ENCODE measurements at places on chromosomes 1 and 21. TPM values are rescaled to one million over a fixed set of nuclear protein-coding genes. Genes with fewer than 3 reads are reported as not detected.
A peak's percentile ranks its signal among the peaks of the same experiment; 100 is the strongest.

GRCh38 chr1:36740446-36740845 lies 257.7 kb upstream of the CSF3R start:
- no peak for DNase-seq

- DNase-seq, result no peak
Observed at GRCh38 chr1:117664314-117664713, 58.5 kb downstream of the TENT5C start.

- no peak for DNase-seq
Observed at GRCh38 chr1:62358665-62359373, 39.6 kb upstream of the KANK4 start.

GRCh38 chr1:36807262-36807661 lies 227.1 kb downstream of the GRIK3 start:
- DNase-seq, result no peak

- DNase-seq, result no peak
Observed at GRCh38 chr1:223650465-223650864, 15.0 kb downstream of the CAPN8 start.

DNA sequence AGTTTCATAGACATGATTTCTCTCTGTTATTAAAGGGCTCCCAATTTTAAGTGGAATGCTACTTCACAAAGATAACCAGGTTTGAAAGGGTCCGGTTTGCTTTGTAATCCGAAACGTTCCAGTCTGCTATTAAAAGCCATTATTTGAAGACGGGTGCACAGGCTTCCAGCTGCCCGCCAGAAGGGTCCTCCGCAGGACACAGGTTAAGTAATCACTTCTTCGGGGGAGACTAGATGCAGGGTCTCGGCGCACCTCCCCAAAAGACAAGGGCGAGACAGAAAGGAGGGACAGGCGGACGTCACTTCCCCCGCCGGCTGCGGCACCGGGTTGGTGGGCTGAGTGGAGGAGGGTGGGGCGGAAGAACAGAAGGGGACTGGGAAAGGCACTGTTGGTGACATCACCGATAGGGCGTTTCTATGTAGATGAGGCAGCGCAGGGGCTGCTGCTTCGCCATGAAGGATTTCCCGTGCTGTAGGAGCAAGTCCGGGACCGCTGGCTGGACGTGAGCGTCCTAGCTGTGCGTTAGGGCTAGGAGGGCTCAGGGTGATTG lies 8.9 kb downstream of the RNU1-2 start:
- DNase-seq, result peak; percentile 100

- DNase-seq, result no peak
Observed at GRCh38 chr1:212774584-212774983, 17.0 kb downstream of the NSL1 start.

DNA sequence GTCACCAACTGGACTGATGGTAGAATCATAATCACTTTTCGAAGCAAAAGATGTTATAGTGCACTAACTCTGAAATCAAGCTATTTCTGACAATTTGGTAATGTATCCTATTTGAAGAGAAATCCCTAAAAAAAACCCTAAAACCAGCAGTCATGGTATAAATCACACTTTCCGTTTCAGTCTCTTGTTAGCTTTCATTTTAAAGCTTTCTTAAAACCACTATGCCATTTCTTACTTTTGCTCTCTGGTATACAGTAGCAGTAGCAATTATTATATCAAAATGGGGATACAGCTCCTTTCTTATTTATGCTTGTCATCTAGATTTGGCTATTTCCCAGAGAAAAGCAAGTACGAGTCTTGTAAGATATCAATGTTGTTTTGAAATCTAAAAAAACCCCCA lies 323.3 kb downstream of the KCTD3 start:
- no peak for DNase-seq

DNA sequence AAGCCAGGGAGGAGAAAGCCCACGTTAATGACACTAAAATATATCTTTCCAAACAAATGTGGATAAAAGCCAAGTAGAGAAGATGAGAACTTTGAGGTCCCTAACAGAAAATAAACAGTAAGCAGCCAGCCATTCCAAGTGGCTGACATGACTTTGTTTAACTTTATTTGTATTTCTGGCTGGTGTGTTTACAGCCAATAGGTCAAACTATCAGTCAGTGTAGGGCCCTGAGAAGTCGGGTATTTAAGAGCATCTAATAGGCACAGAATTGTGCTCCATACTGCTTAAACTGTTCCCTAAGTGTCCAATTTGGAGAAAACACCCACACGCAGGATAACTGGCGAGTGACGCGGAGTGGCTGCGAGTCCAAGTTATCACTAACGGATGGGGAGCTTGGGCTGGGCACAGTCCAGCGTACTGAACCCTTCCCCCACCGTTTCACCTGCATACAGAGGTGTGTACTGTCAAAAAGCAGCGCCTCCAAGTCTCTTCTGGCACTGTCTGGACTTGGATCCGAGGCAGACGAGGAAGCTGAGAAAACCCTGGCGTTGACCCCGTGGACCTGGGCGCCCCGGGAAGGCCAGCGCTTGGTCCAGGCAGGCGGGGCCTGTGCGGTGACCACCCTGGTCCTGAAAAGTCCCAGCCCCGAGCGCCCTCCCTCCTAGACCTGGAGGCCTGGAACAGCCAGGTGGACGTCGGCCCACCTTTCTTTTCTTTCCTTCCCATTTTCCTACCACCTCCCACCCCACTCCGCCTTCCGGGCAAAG lies 662 bp upstream of the LGALS8 start:
- DNase-seq, result peak; percentile 73

DNA sequence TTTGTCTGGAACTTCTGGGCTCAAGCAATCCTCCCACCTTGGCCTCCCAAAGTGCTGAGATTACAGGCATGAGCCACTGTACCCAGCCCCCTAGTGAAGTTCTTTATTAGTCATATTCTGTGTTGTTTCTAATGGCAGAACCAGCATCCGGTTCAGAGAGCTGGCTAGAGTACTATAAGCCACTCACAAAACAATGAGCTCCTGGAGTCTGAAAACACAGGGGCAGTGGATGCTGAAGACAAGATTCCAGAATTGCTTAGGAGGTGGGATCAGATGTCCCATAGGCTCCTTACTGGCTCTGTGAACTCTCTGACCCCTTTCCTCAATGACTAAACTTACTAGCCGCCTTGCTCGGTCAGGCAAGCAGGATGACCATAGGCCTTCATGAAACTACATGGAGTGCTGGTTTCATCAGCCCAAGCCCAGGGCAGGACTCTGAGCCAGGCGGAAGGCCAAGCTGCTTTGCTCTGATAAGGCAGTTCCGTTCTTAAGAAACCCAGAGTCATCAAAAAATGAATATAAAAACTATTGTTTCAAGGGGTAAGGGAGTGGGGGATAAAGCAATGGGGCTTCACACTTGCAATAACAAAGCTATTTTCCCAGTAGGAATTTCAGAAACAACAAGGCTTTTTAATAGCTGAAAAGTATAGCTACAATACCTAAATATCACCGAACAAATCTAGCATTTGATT lies 8.1 kb downstream of the MTHFR start:
- DNase-seq, result peak; percentile 5

DNA sequence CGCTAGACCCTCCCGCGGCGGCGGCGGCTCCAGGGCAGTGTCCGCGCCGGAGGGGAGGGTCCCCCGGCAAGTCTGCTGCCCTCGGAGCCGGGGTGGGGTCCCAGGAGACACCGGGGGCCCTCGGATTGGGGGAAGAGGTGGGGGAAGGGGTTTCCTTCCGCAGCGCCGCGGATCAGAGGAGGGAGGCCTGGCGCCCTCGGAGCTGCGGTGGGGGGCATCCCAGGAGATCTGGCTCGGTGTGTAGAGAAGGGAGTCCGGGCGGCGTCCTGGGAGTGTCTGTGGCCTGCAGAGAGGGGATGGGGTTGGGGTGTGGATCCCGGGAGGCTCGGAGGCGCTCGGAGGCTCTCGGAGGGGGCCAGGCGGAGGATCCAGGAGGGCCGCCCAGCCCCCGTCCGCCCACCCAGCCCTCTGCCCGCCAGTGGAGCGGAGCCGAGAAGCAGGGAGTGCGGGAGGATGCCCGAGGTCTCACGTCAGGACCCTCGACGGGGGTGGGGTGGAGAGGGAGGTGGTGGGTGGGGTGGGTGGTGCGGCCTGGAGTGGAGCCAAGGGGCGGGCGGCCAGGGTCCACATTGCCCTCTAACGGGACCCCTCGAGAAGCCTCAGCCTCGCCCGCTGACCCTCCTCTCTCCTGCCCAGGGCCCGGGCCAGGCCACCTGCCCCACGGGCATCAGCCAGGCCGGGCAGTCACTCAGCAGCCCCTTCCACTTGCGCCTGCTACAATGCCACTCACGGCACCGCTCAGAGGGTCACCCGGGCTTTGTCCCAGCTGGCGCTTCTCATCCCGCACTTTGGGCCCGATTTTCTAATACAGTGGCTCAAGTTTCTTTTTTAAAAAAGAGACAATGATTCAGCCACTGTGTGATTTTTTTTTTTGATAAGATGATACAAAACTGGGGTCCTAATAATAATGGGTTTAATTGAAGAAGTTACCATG lies 60.2 kb upstream of the ARHGEF16 start:
- no peak for DNase-seq

- no peak for DNase-seq
Observed at GRCh38 chr1:39189592-39190041, 14.9 kb upstream of the MACF1 start.

DNA sequence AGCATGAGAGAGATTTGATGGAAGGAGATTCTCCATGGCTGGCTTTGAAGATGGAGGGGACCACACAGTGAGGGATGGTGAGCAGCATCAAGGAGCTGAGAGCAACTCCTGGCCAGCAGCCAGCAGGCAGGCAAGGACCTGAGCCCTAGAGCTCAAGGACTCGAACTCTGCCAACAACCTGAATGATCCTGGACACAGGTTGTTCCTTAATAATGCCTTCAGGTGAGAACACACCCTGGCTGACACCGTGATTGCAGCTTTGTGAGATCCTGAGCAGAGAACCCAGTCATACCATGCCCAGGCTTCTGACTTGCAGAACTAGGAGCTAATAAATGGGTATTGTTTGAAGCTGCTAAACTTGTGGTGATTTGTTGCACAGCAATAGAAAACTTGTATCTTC lies 183.1 kb downstream of the LMX1A start:
- no peak for DNase-seq

DNA sequence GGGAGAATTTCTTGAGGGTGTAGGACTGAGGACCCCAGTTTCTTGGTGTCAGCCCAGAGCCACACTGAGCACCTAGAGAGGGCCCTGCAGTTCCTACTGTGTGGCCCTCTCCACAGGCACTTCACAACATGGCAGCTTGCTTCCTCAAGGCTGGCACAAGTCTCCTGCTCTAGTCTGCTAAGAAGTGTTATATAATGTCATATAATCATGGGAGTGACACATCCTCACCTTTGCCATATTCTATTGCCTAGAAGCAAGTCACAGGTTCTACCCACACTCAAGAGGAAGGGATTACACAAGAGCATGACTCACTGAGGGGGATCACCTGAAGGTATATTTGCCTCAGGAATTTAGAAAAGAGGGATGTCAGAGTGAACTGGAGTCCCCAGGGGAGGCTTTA lies 5.5 kb upstream of the SNX27 start:
- peak; percentile 23 for DNase-seq

- no peak for DNase-seq
Observed at GRCh38 chr1:36847761-36848160, 186.6 kb downstream of the GRIK3 start.

- no peak for DNase-seq
Observed at GRCh38 chr1:222861062-222861461, 46.2 kb downstream of the DISP1 start.

Gene KCNN3
- 19.3 TPM for total RNA-seq

Gene ASTN1
- 2.2 TPM for total RNA-seq

Gene CCDC185
- not detected for total RNA-seq

Gene NCMAP
- total RNA-seq, result 1.9 TPM
